ENCODE measurements at places on chromosomes 3 and 15.

DNA sequence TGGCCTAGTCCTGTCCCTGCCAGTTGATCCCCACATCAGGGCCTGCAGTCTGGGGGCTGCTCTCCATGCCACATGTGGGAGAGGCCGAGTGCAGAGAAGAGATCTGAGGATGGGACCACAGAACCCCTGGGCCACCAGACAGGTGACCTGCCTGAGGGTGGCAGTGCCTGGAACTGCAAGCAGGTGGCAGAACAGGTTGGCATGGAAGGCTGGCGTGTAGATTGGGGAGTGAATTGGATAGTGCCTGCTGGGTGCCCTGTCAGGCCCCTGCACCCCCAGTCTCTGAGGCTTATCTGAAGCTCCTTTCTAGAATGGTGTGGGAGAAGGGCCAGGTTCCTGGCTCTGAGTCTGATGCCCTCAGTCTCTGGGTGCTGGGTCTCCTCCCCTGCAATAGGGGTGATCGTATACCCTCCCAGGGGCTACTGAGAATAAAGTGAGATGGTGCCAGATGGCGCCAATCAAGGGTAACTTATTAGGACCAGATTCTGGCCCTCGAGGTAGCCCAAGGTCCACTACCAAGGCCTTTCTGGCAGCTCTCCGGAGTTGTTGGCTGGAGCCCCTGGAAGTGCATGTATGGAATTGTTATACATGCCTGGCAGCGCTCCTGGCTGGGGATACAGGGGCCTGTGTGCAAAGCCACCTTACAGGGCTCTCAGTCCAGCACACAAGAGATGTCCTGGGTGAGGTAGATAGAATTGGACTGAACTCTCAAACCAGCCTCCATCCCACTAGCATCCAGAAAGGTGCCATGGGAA, 15.7 kb downstream of the C3orf18 start:
- no peak for DNase-seq

DNA sequence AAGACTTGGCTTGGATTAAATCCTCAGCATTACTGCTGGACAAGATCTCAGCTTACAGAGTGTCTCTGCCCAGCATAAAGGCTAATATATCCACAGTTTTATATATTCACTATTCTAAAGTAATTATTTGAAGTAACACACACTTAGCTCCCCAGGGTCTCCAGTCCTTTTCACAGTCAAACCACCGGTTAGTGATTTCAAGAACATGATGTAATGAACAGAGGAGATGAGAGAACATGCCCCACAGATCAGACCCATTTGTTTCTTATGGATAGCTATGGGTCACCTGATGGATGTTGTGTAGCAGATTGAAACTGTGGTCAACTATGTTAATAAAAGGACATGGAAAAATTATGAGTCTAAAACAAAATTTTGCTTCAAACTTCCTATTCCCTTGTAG, 44.8 kb upstream of the MRPL3 start:
- DNase-seq = no peak

DNA sequence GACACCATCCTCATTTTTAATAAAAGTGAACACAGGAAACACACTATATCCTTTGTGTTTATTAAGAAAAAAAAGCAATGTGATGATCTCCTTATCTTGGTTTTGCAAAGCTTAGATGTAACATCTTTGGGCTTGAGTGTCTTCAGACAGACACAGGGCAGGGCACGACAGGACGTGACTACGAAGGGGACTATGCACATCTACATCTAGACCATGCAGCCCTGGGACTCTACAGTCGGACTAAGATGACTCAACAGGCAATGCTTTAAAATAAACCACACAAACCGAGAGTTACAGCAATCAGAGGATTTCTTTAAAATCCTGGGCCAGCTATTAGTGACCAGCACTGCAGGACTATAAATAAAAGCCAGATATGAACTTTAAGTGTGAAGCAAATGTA, 22.8 kb upstream of the TM2D3 start:
- no peak for DNase-seq

DNA sequence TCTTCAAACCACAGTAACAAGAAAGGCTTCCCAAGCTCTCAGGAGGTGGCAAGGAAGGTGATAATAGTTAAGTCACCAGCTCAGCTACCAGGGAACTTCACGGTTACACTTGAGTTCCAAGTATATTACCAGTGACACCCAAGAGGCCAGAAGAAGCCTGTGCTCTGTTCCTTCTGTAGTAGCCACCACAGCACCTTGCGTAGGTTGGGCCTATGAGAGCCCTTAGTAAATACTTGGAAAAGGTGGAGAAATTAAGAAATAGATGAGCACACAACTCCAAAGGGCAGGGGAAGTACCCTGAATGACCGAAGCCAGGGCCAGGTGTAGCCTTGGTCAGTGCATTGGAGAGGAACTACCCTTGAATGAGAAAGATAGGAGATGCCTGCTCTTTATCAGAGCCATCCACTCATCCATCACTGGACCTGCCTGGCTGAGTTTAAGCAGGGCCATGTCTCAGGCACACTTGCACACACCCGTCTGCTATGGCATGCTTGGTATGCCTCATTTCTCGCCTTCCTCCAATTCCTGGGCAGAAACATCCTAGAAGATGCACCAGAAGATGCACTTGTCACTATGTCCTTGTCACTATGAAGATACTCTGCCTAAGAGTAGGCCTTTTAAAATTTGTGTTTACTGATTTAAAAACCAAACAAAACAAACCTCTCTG, 32.6 kb upstream of the NDUFB4 start:
- no peak for DNase-seq

DNA sequence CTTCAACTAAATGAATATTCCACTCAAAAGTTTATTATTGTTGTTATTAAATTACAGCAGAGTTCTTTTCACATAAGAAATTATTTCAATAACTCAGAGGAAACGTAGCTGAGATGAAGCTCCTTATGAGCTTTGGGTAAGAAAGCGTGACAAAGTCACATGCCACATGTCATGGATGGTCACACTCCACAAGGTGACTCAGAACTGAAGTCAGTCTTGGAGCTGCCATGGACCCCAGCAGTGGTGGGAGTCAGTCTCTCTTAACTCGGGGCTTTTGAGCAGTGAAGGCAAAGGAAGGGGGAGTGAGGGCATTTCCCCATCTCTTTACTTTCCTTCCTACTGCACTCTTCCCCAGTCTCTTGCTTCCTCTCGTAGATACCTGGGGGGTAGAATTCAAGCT, 87.5 kb upstream of the FAM3D start:
- no peak for DNase-seq

DNA sequence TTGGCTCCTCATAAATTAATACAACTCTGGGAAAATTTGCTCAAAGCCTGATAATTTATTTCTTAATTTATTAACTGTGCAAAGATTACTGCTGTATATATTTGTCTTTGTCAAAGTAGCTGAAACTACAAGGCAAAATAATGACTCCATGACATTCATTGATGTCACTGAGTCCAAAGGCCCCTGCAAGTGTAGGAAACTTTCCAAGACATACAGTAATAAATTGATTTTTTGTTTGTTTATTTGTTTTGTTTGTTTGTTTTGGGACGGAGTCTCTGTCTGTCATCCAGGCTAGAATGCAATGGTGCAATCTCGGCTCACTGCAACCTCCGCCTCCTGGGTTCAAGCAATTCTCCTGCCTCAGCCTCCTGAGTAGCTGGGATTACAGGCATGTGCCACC, 96.8 kb upstream of the LPP start:
- no peak for DNase-seq

DNA sequence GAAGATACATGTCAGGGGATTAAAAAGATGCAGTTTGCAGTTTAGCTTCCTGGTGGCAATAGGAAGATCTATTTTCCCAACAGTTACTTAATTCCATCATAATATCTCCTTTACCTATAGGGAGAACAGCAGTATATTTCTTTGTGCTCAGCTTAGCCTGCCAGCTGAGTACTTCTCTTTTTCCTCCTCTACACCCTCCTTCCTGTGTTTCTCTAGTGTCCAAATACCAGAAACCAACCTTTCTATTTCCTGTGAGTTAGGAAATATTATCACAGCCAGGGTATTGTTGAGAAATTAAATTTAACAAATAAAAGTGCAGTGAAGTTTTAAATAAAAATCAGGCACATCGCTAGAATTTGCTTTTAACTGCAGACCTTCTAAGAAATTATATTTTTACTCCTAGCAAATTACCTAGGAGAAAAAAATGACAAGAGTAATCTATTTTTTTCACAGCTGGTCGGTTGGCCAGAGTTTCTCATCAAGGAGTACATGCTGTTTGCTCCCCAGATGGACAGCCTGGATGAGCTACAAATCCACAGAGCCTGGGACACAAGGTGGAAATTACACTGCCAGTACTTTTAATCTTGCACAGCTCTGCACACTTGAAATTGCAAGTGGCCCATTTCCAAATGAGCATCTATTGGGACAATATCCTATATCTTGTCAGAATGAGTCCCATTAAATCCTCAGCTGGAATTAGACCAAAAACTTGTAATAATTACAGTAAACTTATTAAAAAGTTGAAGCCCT, 185.2 kb upstream of the CFAP20DC start:
- DNase-seq = no peak

GRCh38 chr15:57698243-57698642, 8.3 kb upstream of the POLR2M start:
- DNase-seq = no peak

DNA sequence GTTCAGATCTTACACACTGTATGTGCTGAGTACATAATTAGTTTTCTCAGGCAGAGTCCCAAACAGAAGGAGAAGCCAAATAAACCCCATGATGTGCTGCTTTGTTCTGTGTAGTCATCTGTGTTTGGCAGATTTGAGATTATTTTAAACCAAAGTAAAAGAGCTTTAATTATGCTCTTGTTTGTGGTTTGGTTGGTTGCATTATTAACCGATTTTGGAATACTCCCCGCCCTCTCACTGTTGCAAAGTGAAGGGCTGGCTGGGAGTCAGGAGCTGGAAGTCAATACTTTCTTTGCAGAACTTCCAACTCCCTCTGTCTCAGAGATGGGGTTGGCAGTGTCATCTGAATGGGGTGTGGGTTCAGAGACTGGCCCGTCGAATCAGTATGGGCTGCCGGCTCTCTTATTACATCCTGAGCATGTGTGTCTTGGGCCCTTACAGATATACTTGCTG, 34.4 kb downstream of the SLCO3A1 start:
- no peak for DNase-seq

- no peak for DNase-seq
Observed at GRCh38 chr3:27633224-27633545, 88.9 kb downstream of the EOMES start.

- no peak for DNase-seq
Observed at GRCh38 chr3:9441501-9442221, 44.2 kb downstream of the SETD5 start.

- DNase-seq = no peak
Observed at GRCh38 chr3:52403955-52404354, 40.9 kb downstream of the SEMA3G start.

- DNase-seq = no peak
Observed at GRCh38 chr3:159928666-159929065, 60.0 kb upstream of the IL12A start.

DNA sequence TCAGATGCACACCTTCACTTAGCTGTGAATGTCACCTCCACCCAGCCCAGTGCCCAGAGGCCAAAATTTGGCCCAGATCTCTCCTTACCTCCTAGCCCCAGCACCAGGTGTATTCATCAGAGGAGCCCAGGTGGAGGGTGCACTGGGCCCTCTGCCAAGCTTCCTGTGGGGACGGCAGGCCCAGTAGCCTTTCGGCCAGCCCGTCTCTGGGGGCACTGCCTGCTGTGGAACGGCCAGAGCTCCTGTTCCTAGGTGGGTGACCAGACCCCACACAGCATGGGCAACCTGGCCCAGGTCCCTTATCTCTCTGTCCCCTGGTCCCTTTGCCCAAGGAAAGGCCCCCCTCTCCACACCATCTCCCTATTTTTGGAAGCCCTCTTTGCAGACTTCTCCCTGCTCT, 67.8 kb downstream of the AAGAB start:
- no peak for DNase-seq

DNA sequence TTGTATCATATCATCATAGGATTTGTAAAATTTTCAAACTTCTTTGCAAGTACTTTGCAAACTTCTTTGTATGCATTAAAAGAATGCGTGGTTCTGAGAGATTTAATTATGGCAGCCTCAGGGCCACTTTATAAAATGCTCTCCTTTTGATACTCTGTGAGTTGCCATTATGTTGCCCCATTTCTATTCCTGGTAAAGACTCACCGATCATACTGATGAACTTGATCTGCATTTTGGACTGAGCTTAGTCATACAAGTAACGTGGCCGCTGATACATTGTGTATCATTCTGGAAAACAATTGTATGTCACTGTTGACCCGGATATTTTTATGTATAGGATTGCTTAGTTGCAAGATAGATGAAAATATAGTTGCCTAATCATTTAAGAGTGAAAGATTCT, 38.8 kb downstream of the AKAP13 start:
- no peak for DNase-seq

DNA sequence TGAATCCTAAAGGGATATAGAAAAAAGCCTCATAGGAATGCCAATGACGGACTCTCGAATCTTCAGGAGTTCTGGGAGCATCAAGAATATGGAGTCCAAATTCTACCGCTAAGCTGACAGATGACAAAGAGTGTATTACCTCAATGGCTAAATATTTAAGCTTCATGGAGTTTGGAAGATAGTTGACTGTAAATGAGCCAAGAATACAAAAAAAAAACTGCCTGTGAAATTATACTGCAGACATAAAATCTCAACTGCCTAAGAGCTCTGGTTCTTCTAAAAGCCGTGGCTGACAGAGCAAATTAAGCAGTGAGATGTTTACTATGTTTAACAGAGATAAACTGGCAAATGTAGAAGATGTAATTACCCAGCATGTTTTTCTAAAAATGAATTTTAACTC, 140.0 kb downstream of the GADL1 start:
- DNase-seq = no peak

- no peak for DNase-seq
Observed at GRCh38 chr3:66603151-66603611, 102.4 kb upstream of the LRIG1 start.

GRCh38 chr3:177060492-177060891, 136.8 kb downstream of the TBL1XR1 start:
- DNase-seq = no peak

DNA sequence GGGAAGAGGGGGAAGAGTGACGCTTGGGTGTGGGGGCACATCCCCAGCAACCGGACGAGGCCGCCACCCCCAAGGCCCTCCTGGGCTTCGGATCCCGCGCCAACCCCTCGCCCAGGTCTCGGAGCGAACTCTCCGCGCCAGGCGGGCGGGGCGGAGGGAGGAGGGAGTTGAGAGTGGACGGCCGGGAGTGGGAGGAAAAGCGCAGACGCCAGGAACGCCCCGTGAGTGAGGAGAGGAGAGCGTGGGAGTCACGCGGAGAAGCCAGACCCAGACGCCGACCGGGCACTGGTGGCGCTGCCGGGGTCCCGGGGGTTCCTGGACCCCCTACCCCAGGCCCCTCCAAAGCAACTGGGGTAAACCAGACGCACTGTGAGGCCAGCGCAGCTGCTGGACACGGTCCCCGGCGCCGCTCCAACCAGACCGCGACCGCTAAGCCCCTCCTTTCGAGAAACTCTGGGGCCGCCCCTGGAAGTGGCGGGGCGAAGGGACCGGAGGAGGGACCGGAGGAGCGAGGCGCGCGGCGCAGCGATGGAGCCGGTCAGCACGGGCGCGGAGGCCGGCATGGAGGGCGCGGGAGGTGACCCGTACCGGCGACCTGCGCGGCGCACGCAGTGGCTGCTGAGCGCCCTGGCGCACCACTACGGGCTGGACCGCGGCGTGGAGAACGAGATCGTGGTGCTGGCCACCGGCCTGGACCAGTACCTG, at the start of gene EFCC1:
EFCC1 (plus strand) TSS at position 204 of the 705 bp plus-strand sequence; CDS start at position 529, 325 bp downstream.
- DNase-seq = no peak

GRCh38 chr3:107710851-107711250, 188.1 kb downstream of the BBX start:
- DNase-seq = no peak

All from stimulated activated CD8-positive, alpha-beta memory T cell treated with anti-CD3 and anti-CD28 coated beads, Interleukin-7, amount 100 ng/mL, for 1 hour (primary cell).